ENCODE measurements at places on chromosomes 5 and 9. TPM values are rescaled to one million over a fixed set of nuclear protein-coding genes. Genes with fewer than 3 reads are reported as not detected.

- H3K4me1 ChIP-seq, result no peaks in the 10 kb centered on the region
- no peak for DNase-seq
- H3K36me3 ChIP-seq, result no peaks in the 10 kb centered on the region
- H3K4me3 ChIP-seq, result no peak overlapping the region
- H3K27me3 ChIP-seq, result no peaks in the 10 kb centered on the region
- no peak overlapping the region for H3K27ac ChIP-seq
Observed at GRCh38 chr5:39717176-39717897, 292.6 kb upstream of the DAB2 start.

DNA sequence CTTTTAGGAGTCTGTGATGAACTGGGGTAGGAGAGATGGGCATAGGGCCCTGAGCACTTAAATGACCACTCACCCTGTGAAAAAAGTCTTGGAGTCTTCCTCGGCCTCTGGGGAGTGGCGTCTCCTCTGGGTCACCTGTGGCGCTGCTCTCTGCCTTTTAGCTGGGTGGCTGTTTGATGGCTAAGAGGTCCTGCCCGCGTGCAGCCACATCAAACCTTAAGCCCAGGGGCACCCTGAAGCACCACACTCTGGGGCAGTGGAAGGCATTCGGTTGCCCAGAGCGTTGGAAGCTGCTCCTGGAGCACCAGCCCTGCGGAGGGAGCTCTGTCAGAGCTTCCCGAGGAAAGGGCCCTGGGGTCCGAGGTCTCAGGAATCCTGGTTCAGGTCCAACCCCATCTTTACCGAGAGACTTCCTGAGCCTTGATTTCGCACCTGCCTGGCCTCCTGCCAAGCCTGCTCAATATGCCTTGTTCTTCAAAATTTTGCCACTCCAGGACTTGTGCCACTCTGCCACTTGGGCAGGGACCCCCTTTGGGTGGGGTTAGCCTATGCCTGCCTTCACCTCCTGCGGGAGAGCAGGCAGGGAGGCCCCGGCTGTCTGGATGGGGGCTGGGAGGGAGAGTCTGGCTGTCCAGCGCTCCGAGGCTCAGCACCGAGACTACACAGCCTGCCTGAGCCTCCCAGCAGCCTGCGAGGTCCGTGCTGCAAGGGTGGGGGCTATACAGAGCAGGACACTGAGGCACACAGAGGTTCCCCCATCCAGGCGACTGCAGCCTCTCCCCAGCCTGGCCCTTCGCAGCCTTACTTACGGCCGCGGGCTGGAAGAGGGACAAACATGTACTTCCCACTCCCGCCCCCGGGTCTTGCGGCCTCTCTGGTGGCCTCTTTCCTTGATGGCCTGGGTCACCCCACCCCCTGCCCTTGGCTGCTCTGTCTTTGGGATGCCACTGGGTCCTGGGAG, 63.4 kb upstream of the RNU6ATAC start:
- H3K27me3 ChIP-seq, result no peaks in the 10 kb centered on the region
- no peak for DNase-seq
- peaks cover 14% of the 10 kb centered on the region for H3K4me1 ChIP-seq
- no peaks in the 10 kb centered on the region for H3K36me3 ChIP-seq

GRCh38 chr5:150505041-150505511, 2.9 kb upstream of the NDST1 start:
- H3K27me3 ChIP-seq, result no peaks in the 10 kb centered on the region
- no peak overlapping the region for H3K27ac ChIP-seq
- peaks cover 40% of the 10 kb centered on the region for H3K4me1 ChIP-seq
- no peak for DNase-seq

DNA sequence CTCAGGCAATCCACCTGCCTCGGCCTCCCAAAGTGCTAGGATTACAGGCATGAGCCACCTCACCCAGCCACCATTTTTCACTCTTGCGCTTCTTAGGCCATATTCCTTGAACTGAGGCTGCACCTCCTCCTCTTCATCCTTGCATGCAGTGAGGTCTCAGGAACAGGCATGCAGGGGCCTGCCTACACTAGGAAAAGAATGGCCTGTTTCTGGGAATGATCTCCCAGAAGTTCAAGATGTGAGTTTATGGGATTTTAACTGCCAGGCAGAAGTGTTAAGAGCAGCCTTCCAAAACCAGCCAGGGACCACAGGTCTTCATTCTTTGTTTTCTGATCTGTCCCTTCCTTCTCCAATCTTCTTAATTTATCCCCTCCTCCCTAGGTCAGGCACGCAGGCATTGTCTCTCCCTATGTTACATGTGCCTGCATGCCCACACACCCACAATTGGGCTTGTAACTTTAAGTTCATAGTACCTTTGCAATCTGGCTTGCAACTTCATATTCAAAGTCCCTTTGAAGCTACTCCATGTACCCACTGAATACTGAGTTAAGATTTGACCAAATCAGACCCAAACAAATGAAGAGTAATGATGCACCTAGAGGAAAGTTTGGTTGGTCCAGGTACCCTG, 10.5 kb upstream of the HSPA4 start:
- H3K36me3 ChIP-seq, result no peaks in the 10 kb centered on the region
- H3K27ac ChIP-seq, result no peak overlapping the region
- no peaks in the 10 kb centered on the region for H3K4me1 ChIP-seq
- no peak for DNase-seq
- no peaks in the 10 kb centered on the region for H3K27me3 ChIP-seq

- no peaks in the 10 kb centered on the region for H3K27me3 ChIP-seq
- peak; percentile 41 for DNase-seq
- no peak overlapping the region for H3K4me3 ChIP-seq
- no peak overlapping the region for H3K27ac ChIP-seq
Observed at GRCh38 chr9:88184976-88185375, 46.7 kb upstream of the SPATA31C2 start.

DNA sequence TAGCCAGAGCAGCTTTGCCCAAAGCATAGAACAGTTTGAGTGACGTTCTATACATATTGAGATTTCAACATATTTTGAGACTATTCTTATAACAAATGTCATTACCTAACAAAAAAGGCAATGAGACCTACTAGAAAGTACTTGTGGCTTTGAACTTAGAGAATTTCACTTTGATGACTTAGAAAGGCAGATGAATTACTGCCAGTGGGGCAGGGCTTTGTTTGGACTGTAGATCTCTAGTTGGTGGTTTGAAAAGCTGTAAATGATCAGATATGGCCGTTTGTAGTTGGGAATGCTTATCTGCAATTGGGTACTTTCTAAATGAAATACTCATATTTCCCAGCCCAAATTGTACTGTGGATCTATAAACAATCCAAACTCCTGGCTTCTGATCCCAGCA, 28.1 kb downstream of the SOX30 start:
- DNase-seq, result no peak
- no peaks in the 10 kb centered on the region for H3K4me1 ChIP-seq
- H3K27me3 ChIP-seq, result no peaks in the 10 kb centered on the region

DNA sequence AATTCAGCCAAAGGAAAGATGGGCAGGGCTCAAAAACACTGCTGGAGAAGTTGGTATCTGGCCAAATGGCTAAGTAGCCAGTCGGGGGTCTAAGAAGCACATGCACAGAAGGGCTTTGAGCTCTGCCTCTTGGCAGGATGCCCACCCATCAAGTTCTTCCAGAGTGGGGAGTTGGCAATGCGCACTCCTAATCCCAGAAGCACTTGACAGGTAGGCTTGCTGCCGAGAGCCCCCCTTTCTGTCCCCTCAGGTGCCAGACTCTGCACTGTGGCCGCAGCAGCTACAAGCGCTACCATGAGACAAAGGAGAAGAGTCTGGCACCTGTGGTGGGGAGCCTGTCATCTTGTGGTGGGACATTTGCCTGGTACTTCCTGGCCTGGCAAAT, 252.9 kb upstream of the SLC24A2 start:
- H3K27ac ChIP-seq, result no peak overlapping the region
- DNase-seq, result no peak
- no peaks in the 10 kb centered on the region for H3K4me1 ChIP-seq
- no peak overlapping the region for H3K4me3 ChIP-seq

- no peak overlapping the region for H3K27ac ChIP-seq
- DNase-seq, result peak; percentile 29
- no peaks in the 10 kb centered on the region for H3K4me1 ChIP-seq
- no peaks in the 10 kb centered on the region for H3K27me3 ChIP-seq
- no peak overlapping the region for H3K4me3 ChIP-seq
Observed at GRCh38 chr5:44875661-44876605, 67.2 kb downstream of the MRPS30 start.

DNA sequence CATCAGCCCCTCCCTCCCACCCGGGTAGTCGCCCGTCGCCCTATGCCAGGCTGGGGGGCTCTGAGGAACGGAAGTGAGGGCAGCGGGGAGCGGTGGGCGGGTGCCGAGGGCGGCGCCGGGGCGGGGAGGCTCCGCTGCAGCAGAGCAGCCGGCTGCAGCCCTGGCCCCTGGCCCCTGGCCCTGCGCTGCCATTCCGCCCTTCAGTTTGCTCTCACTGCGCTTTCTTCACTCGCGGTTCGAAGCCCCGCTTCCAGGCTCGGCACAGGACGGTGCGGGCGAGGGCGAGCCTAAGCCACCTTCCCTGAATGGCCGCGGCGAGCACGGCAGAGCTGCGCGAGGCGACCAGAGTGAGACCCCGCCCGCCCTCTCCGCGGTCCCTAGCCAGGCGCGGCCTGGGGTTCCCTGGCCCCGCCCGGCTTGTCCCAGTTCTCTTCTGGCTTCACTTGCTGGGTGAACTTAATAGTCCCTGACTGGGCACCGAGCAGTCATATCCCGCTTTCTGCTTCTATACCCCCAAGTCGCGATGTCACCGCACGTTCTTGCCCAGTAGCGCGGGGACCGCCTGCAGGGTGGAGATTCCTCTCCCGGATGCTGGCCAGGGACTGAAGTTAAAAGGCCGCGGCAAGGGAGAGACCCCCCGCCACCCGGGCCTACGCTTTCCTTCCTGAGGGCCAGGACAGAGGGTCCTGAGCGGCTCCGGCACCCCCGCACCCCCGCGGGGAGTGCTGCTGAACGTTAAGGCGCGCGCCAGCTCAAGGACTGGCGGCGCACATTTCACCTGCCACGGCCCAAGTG, 623 bp upstream of the TRIM36 start:
- peak overlapping the region; percentile 1 for H3K27ac ChIP-seq
- no peaks in the 10 kb centered on the region for H3K36me3 ChIP-seq
- peak overlapping the region; percentile 90 for H3K4me3 ChIP-seq
- peaks cover 18% of the 10 kb centered on the region for H3K27me3 ChIP-seq
- DNase-seq, result no peak

GRCh38 chr9:133238851-133239532, 29.9 kb upstream of the OBP2B start:
- H3K27me3 ChIP-seq, result peaks cover 7% of the 10 kb centered on the region
- H3K36me3 ChIP-seq, result no peaks in the 10 kb centered on the region
- H3K4me1 ChIP-seq, result peaks cover 11% of the 10 kb centered on the region
- H3K4me3 ChIP-seq, result peak overlapping the region; percentile 17

The AHRR gene
- total RNA-seq, result 5.5 TPM

The NR3C1 gene
- 98.0 TPM for total RNA-seq
